ENCODE measurements at places on chromosomes 6 and 20. TPM values are rescaled to one million over a fixed set of nuclear protein-coding genes. Genes with fewer than 3 reads are reported as not detected.

- peak; percentile 84 for DNase-seq
- H3K4me3 ChIP-seq: no peak overlapping the region
- peak overlapping the region; percentile 84 for H3K27ac ChIP-seq
- H3K36me3 ChIP-seq: no peaks in the 10 kb centered on the region
Observed at GRCh38 chr20:37994512-37994911, 38.7 kb downstream of the TTI1 start.

DNA sequence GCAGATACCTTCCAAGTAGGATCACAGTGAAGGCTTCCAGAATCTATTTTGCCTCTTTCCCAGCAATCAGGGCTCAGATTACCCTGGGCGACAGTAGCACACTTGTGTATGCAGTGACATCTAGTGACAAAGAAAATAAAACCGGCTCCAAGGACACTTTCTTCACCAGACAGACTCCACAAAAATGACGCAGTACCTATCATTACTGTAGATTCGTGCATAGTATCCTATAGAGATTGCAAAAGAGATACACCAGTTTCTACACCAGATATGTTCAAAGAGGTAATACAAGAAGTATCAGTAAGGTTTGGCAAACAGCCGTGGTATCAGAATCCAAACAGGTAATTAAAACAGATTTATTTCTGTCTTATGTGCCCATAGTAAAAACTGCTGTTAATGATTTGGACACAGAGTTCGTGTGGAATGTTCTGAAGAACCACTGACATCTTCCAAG lies 600.4 kb upstream of the JAG1 start:
- H3K4me3 ChIP-seq: no peak overlapping the region
- H3K4me1 ChIP-seq: peaks cover 6% of the 10 kb centered on the region
- H3K27ac ChIP-seq: no peak overlapping the region
- H3K36me3 ChIP-seq: no peaks in the 10 kb centered on the region

- peaks cover 3% of the 10 kb centered on the region for H3K4me1 ChIP-seq
- peak; percentile 81 for DNase-seq
- H3K4me3 ChIP-seq: peak overlapping the region; percentile 67
- H3K36me3 ChIP-seq: no peaks in the 10 kb centered on the region
Observed at GRCh38 chr6:31462964-31463870, 34.7 kb upstream of the MICB start.

DNA sequence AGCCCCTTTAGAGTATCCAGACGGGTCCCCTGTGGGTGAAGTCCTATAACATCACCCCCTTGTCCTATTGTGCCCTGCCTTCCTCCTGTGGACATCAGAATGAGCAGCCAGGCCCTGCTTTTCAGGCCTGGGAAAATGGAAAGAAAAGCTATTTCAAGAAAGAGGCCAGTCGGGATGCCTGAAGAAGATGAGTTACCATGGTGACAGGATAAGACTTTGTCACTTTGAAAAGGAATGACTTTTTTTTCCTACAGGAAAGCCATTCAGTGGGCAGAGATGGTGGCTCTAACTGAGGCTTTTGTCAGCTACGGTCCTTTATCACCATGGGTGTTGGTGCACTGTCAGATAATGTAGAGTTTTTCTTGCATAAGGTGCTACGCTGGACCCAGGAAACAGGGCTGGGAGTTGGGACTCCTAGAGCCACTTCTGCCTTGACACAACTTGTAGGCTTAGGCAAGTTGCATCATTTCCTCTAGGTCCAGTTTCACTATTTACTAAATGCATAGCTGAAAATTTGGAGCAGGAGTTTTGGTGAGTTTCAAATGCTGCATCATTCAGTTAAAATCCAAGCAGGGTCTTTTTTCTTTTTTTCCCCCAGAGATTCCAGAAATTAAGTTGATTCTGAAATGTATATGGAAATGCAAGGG lies 293.6 kb upstream of the PRND start:
- H3K27ac ChIP-seq: no peak overlapping the region
- H3K4me3 ChIP-seq: no peak overlapping the region
- no peaks in the 10 kb centered on the region for H3K36me3 ChIP-seq

- H3K4me1 ChIP-seq: peaks cover 22% of the 10 kb centered on the region
- DNase-seq: no peak
- H3K4me3 ChIP-seq: no peak overlapping the region
- H3K27ac ChIP-seq: peak overlapping the region; percentile 55
Observed at GRCh38 chr6:46451343-46451742, 39.9 kb downstream of the RCAN2 start.

DNA sequence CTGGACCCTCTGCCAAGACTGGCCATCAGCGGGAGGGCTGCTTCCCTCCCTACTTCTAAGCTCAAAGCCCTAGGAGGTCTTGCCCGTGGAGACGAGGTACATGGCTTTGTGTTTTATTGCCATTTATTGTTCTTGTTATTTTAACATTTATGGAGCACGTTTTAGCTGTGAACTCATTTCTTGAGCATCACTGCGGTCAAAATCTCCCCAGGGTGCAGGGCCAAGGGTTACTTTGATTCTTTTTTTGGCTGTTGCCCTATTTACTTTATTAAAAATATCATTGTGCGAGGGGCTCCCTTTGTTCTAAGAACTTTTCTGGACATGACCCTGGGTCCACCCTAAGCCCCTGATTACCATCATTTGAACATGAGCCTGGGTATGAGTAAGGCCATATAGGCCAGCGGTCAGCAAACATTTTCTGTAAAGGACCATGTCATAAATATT lies 51.6 kb downstream of the EYA2 start:
- no peak for DNase-seq
- H3K4me3 ChIP-seq: no peak overlapping the region
- no peaks in the 10 kb centered on the region for H3K36me3 ChIP-seq
- peak overlapping the region; percentile 37 for H3K27ac ChIP-seq

- no peaks in the 10 kb centered on the region for H3K36me3 ChIP-seq
- H3K4me3 ChIP-seq: no peak overlapping the region
- DNase-seq: no peak
- H3K4me1 ChIP-seq: no peaks in the 10 kb centered on the region
Observed at GRCh38 chr6:128446497-128446896, 73.9 kb downstream of the PTPRK start.

Gene CDH4
- 0.61 TPM for total RNA-seq

Gene HS3ST5
- total RNA-seq: not detected

Gene CDSN
- not detected for total RNA-seq

Gene CNPY3
- 11.3 TPM for total RNA-seq

Gene DEF6
- 0.95 TPM for total RNA-seq

Gene ANKEF1
- 0.82 TPM for total RNA-seq

Gene RAB44
- not detected for total RNA-seq

Gene SEMG1
- total RNA-seq: not detected
